ENCODE measurements at places on chromosomes 1 and 21.

GRCh38 chr1:231613419-231614349 is 12.9 kb upstream of the DISC1 start:
- DNase-seq: no peak

DNA sequence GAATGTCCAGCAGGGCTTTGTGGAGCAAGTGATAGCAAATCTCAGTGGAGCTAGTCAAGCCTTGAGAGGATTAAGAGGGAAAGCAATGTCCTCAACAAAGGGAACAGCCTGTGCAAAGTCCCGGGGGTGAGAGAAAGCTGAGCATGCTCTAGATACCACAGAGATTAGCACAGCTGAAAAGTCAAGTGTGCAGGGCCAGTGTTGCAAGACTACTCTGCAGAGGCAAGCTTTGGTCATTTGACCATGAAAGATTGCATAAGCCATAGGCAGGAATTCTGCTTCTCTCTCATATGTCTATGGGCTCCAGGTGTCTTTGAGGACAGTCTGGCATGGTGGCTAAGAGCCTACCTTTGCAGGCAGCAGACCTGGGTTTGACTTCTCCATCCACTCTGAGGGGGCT is 181.0 kb upstream of the JUN start:
- DNase-seq: no peak

- no peak for DNase-seq
Measured at GRCh38 chr1:210786546-210786945, 347.4 kb downstream of the KCNH1 start.

- no peak for DNase-seq
Measured at GRCh38 chr1:111515291-111516004, 12.0 kb upstream of the ADORA3 start.

DNA sequence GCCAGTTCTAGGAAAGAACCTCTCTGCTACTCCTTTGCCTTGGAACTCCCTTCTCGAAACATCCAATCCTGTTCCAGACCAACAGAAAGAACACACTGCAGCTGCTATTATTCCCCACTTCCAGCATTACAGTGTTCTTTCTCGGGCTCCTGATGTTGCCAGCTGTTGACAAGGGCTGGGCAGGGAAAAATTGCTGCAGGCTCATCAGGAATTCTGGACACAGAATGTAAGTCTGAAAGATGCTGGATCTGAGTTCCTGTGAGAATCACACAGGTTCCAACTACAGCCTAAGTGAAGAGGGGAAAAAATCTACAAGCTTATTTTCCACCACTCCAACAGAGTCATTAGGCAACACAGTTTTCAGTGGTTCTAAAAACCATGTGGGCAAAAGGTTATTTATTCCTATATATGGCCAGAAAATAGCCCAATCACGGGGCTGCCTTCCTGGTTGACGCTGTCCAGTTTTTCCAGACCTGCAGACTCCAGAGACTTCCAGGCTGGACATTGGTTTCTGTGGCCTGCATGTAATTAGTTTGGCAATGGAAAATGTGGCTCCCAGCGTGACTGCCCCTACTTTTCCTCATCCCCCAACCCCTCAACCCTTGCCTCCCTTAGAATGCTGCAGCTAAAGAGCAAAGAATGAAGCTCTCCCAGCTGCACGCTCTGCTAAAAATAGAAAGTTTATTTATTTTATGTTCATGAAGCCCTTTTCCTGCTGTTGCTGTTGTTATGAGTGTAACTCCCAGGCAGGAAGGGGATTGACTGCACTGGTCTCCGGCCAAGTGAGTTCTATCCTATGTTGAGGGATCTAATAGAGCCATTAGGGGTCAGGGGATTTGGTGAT is 8.3 kb upstream of the KIAA0040 start:
- no peak for DNase-seq

GRCh38 chr21:31342348-31342747 is 1.7 kb downstream of the TIAM1 start:
- DNase-seq: no peak

DNA sequence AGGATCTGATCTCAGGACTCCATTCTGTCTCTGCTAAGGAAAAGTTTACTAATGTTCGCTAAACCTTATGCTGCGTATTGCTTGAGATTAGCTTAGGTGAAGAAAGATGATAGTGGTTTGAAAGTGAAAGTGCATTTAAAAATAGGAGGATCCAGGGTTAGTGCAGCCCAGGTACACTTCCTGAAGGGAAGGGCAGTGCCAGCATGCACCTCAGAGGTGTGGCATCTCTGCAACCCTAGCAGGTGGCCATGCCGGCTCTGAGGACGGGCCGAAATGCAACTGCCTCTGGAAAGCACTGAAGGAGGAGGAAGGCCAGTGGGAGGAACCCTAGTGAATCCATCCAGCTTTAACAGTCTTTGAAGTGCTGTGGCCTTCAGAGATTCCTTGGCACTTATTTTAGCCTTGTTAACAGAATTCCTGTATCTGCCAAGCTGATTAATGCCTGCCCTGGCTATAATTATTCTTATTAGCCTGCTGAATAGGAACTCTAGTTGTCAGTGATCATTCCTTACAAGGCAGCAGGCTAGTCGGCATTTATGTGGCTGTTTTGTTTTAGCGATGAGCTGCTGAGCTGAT is 5.5 kb downstream of the PTGFRN start:
- no peak for DNase-seq

GRCh38 chr1:240492832-240493440 is 119.0 kb downstream of the GREM2 start:
- no peak for DNase-seq

DNA sequence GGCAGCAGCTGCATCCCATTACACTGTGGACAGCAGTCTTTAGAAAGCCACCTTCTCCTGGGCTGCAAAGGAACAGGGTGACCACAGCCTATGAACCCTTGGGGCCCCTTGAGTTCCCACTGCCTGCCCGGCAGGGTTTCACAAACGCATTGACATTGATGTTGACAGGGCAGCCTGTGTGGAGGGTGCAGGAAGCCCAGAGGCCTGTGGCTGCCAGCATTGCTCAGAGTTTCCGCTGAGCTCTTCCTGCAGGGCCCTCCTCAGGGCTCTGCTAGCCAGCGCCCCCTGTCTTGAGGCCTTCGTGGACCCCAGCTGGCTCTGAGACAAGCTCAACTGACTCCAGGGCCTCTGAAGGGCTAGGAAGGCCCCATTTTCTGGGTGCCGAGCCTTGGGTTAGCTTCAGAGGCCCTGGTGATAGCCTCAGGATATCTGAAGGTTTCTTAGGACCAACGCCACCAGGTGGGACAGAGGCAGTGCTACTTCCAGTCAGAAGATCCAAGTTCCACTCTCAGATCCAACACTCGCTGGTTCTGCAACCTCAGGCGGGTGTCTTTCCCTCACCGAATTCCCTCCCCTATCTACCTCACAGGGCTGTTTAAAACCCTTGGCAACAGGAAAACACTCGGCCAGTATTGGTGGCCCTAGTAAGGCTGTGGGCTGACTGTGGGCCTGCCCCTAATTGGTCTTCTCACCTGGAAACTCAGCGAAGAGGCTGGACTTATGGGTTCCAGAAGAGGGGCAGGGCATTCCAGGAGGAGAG is 27.2 kb upstream of the EPS8L3 start:
- peak; percentile 72 for DNase-seq

DNA sequence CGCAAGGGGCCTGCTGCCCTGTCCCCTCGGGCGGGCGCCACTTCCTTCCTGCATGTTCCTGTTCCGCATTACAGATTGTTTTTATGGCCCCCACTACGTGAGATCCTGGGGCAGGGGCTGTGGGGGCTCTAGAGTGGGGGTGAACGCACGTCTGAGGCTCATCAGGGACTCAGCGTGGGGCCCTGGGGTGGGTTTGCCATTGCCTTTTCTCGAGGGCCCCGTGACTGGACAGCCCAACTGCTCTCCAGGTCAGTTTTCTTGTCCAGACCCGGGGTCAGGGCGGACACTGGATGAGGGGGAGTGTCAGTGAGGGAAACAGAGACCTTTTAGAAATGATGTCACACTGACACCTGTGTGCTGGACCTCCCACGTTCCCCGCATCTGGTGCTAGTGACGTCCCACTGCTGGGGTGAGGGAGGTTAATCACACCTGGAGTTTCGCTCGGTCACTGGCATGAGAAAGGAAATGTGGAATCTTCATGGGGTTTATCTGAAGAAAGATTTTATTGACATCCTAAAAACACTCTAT is 65.9 kb downstream of the AGPAT3 start:
- DNase-seq: no peak

GRCh38 chr1:237197470-237198425 is 155.8 kb downstream of the RYR2 start:
- no peak for DNase-seq

GRCh38 chr1:111605576-111605975 is 14.0 kb upstream of the RAP1A start:
- DNase-seq: no peak

DNA sequence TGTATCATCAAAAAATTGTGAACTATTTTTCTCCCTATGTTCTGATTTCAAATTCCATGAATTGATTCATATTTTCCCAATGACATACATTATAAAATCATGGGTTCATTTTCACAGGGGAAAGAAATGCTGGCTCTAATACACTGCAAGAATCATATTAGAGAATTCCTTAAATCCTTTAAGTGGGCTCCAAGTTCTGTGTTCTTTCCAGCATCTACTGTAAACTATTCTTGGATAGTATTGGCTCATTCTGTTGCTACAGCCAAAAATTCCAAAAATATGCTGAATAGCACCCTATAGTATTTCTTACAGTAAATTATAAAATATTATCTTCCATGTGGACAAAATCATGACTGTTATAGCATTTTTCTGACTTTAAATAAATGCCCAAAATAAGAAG is 19.0 kb upstream of the C1orf105 start:
- no peak for DNase-seq

DNA sequence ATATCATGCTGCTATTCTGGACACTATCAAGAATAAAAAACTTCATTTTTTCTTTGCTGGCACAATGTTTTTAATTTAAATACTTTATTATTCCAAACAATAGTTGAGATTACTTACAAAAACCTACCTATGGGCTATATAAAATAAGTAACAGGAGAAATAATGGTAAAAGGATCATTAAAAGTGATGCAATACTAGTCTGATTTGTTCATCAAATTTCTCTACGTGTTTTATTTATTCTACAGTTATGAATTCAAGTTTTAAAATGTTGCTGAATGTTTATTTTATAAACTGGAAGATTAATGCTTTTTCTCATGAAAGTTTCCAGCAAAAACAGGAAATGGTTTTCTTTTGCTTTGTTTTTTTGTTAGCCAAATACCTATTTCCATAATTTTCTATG is 662.4 kb upstream of the BRINP3 start:
- no peak for DNase-seq

- DNase-seq: no peak
Measured at GRCh38 chr1:210516092-210516656, 187.5 kb downstream of the HHAT start.

DNA sequence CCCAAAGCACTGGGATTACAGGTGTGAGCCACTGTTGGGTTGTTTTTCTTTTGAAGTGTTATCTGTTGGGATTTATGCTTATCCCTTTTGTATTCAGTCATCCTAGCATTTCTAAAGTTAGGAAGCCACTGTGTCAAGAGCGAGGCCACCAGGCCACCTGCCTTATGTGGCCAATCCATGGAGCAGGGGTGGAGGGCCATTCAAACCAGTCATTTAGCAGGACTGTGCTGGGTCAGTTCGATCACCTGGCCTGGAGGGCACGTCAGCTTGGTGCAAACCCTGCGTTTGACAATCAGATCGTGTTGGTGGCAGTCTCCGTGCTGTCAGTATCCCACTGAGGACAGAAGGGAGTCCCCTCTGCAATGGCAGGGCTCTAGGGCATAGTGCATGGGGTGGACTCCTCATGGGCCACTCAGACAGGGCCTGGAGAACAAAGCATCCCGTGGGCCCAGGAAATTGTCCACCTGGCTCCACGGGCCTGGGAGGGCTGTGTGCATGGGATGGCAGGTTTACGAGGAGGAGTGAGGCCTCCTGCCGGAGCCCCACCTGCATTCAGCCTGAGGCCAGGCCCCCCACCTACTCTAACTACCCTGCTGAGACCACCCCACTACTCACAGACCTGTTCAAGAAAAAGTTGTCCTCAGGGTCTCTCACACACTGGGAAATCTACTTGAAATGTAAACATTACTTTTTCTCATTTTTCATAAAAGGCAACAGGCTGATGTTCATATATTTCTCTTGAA is 242.3 kb downstream of the SDCCAG8 start:
- no peak for DNase-seq

DNA sequence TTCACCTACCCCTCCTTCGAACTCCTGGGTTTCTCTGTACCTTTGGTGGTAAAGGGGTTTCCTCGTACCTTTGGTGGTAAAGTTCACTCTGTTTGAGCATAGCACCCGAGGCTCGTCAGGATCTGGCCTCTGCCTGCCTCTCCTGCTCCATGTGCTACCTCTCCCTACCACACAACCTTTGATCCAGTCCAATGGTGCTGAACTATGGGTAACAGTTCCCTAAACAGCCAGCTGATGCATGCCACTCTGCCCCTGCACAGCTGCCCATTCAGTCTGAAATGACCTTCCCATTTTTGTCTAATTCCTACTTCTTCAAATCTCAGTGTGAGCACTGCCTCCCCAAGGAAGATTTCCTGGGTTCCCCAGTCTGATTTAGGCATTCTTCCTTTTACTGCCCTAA is 14.0 kb downstream of the OVAAL start:
- DNase-seq: no peak
